ENCODE measurements at places on chromosomes 1 and 21. TPM values are rescaled to one million over a fixed set of nuclear protein-coding genes. Genes with fewer than 3 reads are reported as not detected.

GRCh38 chr1:182968151-182968741 lies 15.3 kb upstream of the SHCBP1L start:
- no peak for DNase-seq
- H3K36me3 ChIP-seq, result no peaks in the 10 kb centered on the region
- H3K27ac ChIP-seq, result no peak overlapping the region
- H3K4me3 ChIP-seq, result no peak overlapping the region
- no peaks in the 10 kb centered on the region for H3K4me1 ChIP-seq
- peaks cover 9% of the 10 kb centered on the region for H3K27me3 ChIP-seq

DNA sequence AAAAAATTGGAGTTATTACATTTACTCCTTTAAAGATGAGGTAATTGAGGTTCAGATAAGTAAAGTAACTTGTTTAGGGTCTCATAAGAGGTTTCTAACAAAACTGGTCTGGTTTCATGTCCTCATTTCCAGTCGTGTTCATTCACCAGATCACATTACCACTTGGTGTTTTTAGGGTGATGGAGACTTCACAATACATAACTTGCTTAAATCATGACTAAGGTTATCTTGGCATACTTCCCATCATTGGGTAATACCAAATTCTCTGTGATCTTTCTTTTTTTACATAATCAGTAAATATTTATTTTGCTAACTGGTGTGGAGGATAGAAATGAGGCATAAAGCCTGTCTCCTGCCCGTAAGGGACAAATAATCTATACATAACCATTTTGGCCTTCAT lies 31.6 kb upstream of the RPTN start:
- peaks cover 4% of the 10 kb centered on the region for H3K4me1 ChIP-seq
- DNase-seq, result no peak
- no peaks in the 10 kb centered on the region for H3K36me3 ChIP-seq
- no peak overlapping the region for H3K4me3 ChIP-seq

- no peak for DNase-seq
- no peaks in the 10 kb centered on the region for H3K4me1 ChIP-seq
- H3K4me3 ChIP-seq, result no peak overlapping the region
- peaks cover 22% of the 10 kb centered on the region for H3K27me3 ChIP-seq
Observed at GRCh38 chr1:38465460-38465859, 394.1 kb downstream of the RRAGC start.

The RAD54L gene
- total RNA-seq, result 64.9 TPM

The NTNG1 gene
- total RNA-seq, result not detected

GRCh38 chr1:17248781-17249180 lies at the start of gene PADI3:
Gene PADI3 (plus strand): TSS chr1:17249098. CDS start chr1:17249138, 40 bp downstream.
- H3K4me1 ChIP-seq, result no peaks in the 10 kb centered on the region
- peaks cover 13% of the 10 kb centered on the region for H3K27me3 ChIP-seq
- no peak within 1 kb of the TSS for H3K27ac ChIP-seq

- peaks cover 1% of the 10 kb centered on the region for H3K27me3 ChIP-seq
- H3K27ac ChIP-seq, result no peak within 1 kb of the TSS
- no peaks in the 10 kb centered on the region for H3K36me3 ChIP-seq
- no peaks in the 10 kb centered on the region for H3K4me1 ChIP-seq
Observed at GRCh38 chr21:44539991-44540666, at the start of gene KRTAP10-1. Gene KRTAP10-1 (minus strand): TSS chr21:44540195. CDS start chr21:44540150, 45 bp downstream.

The C4BPA gene
- total RNA-seq, result not detected

- no peak overlapping the region for H3K4me3 ChIP-seq
- DNase-seq, result no peak
- peaks cover 2% of the 10 kb centered on the region for H3K27me3 ChIP-seq
- no peaks in the 10 kb centered on the region for H3K4me1 ChIP-seq
Observed at GRCh38 chr1:106956721-106957120, 99.8 kb upstream of the PRMT6 start.

- H3K4me1 ChIP-seq, result peaks cover 47% of the 10 kb centered on the region
- no peaks in the 10 kb centered on the region for H3K36me3 ChIP-seq
- H3K27me3 ChIP-seq, result no peaks in the 10 kb centered on the region
- DNase-seq, result peak; percentile 61
Observed at GRCh38 chr1:212712451-212713303, 13.0 kb upstream of the BATF3 start.

The MTARC1 gene
- total RNA-seq, result not detected

- no peak for DNase-seq
- no peak overlapping the region for H3K27ac ChIP-seq
- no peaks in the 10 kb centered on the region for H3K36me3 ChIP-seq
- H3K4me1 ChIP-seq, result no peaks in the 10 kb centered on the region
Observed at GRCh38 chr1:62280150-62280549, 39.1 kb downstream of the KANK4 start.

DNA sequence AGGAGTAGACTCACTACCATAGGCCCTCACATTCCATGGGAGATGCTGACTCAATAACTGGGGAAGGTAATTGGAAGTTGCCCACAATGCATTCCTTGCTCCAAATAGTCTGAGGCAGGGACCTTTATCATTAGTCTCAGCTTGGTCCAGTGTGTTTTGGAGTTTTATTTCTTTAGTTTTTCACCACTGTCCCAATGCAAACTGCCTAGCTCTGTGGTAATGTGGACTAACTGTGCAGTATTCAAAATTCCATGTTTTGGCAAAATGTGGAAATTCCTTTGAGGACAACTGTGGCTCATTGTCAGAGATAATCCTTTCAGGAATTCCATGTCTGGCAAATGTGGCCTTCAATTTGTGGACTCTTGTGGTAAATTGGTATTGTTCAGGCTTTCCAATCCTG lies 78.1 kb upstream of the PAPPA2 start:
- no peak overlapping the region for H3K4me3 ChIP-seq
- no peaks in the 10 kb centered on the region for H3K27me3 ChIP-seq
- DNase-seq, result no peak
- no peaks in the 10 kb centered on the region for H3K4me1 ChIP-seq
- H3K36me3 ChIP-seq, result no peaks in the 10 kb centered on the region
- H3K27ac ChIP-seq, result no peak overlapping the region

The KRTAP8-1 gene
- not detected for total RNA-seq

GRCh38 chr1:111615870-111616715 lies 3.5 kb upstream of the RAP1A start:
- H3K27ac ChIP-seq, result peak overlapping the region; percentile 92
- peaks cover 9% of the 10 kb centered on the region for H3K36me3 ChIP-seq
- H3K27me3 ChIP-seq, result no peaks in the 10 kb centered on the region
- peak; percentile 74 for DNase-seq
- peaks cover 37% of the 10 kb centered on the region for H3K4me1 ChIP-seq
- peak overlapping the region; percentile 42 for H3K4me3 ChIP-seq

- H3K27me3 ChIP-seq, result no peaks in the 10 kb centered on the region
- no peak for DNase-seq
- H3K4me3 ChIP-seq, result peak overlapping the region; percentile 67
- H3K4me1 ChIP-seq, result peaks cover 38% of the 10 kb centered on the region
Observed at GRCh38 chr1:111204983-111205713, 4.7 kb upstream of the DENND2D start.

DNA sequence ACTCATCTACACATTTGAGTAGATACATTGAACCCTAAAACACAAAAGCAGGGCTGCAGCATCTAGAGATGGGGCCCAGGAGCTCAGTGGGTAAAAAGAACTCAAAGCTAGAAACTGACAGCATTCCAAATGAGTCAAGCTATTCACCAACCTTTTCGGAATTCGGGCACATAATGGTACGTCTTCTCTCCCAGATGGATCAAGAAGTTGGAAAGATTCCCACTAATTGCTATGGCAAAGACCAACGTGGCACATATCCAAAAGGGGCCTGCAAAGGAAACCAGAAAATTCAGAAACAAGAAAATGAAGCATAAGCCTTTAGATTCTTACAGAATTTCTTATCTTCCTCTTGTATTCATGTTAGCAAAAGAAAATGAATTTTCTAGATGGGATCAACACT lies 18.4 kb downstream of the YIPF1 start:
- DNase-seq, result no peak
- H3K27ac ChIP-seq, result no peak overlapping the region
- H3K4me1 ChIP-seq, result no peaks in the 10 kb centered on the region
- H3K36me3 ChIP-seq, result peaks cover 32% of the 10 kb centered on the region
- H3K27me3 ChIP-seq, result no peaks in the 10 kb centered on the region

DNA sequence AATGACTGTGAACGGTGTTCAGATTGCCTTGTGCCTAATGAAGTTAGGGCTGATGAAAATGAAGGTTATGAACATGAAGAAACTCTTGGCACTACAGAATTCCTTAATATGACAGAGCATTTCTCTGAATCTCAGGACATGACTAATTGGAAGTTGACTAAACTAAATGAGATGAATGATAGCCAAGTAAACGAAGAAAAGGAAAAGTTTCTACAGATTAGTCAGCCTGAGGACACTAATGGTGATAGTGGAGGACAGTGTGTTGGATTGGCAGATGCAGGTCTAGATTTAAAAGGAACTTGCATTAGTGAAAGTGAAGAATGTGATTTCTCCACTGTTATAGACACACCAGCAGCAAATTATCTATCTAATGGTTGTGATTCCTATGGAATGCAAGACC lies 96.6 kb downstream of the ZFYVE9 start:
- H3K4me1 ChIP-seq, result peaks cover 5% of the 10 kb centered on the region
- no peak overlapping the region for H3K4me3 ChIP-seq

The E2F2 gene
- total RNA-seq, result 22.1 TPM

- DNase-seq, result no peak
- H3K27ac ChIP-seq, result no peak overlapping the region
- H3K27me3 ChIP-seq, result no peaks in the 10 kb centered on the region
- no peak overlapping the region for H3K4me3 ChIP-seq
- no peaks in the 10 kb centered on the region for H3K4me1 ChIP-seq
Observed at GRCh38 chr21:46489800-46490199, 31.1 kb downstream of the DIP2A start.

The NCAM2 gene
- not detected for total RNA-seq

GRCh38 chr1:19643602-19644394 lies at the start of gene NBL1:
Gene NBL1 (plus strand): TSS chr1:19644311. CDS start chr1:19655031, 10,720 bp downstream.
- H3K27ac ChIP-seq, result peak within 1 kb of the TSS; percentile 77
- peaks cover 2% of the 10 kb centered on the region for H3K36me3 ChIP-seq
- H3K4me1 ChIP-seq, result peaks cover 32% of the 10 kb centered on the region
- peak within 1 kb of the TSS; percentile 87 for H3K4me3 ChIP-seq
- DNase-seq, result peak; percentile 78

GRCh38 chr21:34311561-34312330 lies 52.1 kb upstream of the KCNE2 start:
- H3K36me3 ChIP-seq, result no peaks in the 10 kb centered on the region
- no peak overlapping the region for H3K4me3 ChIP-seq
- no peak overlapping the region for H3K27ac ChIP-seq
- no peak for DNase-seq

- peaks cover 69% of the 10 kb centered on the region for H3K4me1 ChIP-seq
- DNase-seq, result peak; percentile 15
- peak overlapping the region; percentile 73 for H3K4me3 ChIP-seq
- H3K27ac ChIP-seq, result peak overlapping the region; percentile 3
Observed at GRCh38 chr1:110212169-110213142, 2.3 kb downstream of the KCNC4 start.

The RIMS3 gene
- total RNA-seq, result 3.7 TPM

- no peaks in the 10 kb centered on the region for H3K4me1 ChIP-seq
- H3K27me3 ChIP-seq, result no peaks in the 10 kb centered on the region
- H3K27ac ChIP-seq, result no peak overlapping the region
- H3K4me3 ChIP-seq, result no peak overlapping the region
Observed at GRCh38 chr1:94708811-94709210, 111.3 kb upstream of the SLC44A3 start.

- H3K36me3 ChIP-seq, result no peaks in the 10 kb centered on the region
- DNase-seq, result no peak
- H3K4me3 ChIP-seq, result no peak overlapping the region
- peaks cover 5% of the 10 kb centered on the region for H3K27me3 ChIP-seq
- H3K27ac ChIP-seq, result no peak overlapping the region
Observed at GRCh38 chr1:66542811-66543767, 9.1 kb downstream of the SGIP1 start.

DNA sequence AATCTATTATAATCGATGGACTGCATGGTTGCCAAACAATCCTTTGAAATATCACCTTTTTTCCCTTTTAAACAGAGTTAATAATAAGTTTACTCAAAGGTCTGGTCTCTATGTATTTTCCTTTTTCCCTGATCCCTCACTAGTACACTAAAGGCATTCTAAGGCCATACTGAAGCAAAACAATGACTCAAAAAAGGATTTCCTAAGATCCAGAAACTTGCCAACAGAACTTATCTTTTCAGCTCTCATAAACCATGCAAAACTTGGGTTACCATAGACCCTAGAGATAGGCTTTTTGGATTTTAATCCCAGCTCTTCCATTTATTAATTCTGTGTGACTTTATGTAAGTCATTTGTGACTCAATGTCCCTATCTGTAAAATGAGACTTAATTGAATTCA lies 77.1 kb downstream of the IFI44 start:
- peaks cover 4% of the 10 kb centered on the region for H3K27me3 ChIP-seq
- no peak for DNase-seq
- H3K4me3 ChIP-seq, result no peak overlapping the region
- H3K27ac ChIP-seq, result no peak overlapping the region
- H3K4me1 ChIP-seq, result no peaks in the 10 kb centered on the region
- H3K36me3 ChIP-seq, result no peaks in the 10 kb centered on the region

- peak overlapping the region; percentile 40 for H3K27ac ChIP-seq
- H3K36me3 ChIP-seq, result peaks cover 59% of the 10 kb centered on the region
- no peaks in the 10 kb centered on the region for H3K27me3 ChIP-seq
- no peak for DNase-seq
- H3K4me1 ChIP-seq, result peaks cover 34% of the 10 kb centered on the region
Observed at GRCh38 chr1:64861611-64862010, 104.7 kb downstream of the JAK1 start.

- H3K27me3 ChIP-seq, result peaks cover 8% of the 10 kb centered on the region
- H3K4me1 ChIP-seq, result no peaks in the 10 kb centered on the region
- H3K36me3 ChIP-seq, result no peaks in the 10 kb centered on the region
- H3K4me3 ChIP-seq, result no peak overlapping the region
- no peak overlapping the region for H3K27ac ChIP-seq
Observed at GRCh38 chr1:17348593-17349234, 23.3 kb upstream of the PADI6 start.

- peaks cover 39% of the 10 kb centered on the region for H3K36me3 ChIP-seq
- H3K27ac ChIP-seq, result no peak overlapping the region
- no peaks in the 10 kb centered on the region for H3K27me3 ChIP-seq
- no peaks in the 10 kb centered on the region for H3K4me1 ChIP-seq
- H3K4me3 ChIP-seq, result no peak overlapping the region
Observed at GRCh38 chr1:63413394-63413793, 46.0 kb downstream of the ALG6 start.

The SLC66A1 gene
- 6.8 TPM for total RNA-seq

The CCDC24 gene
- 2.8 TPM for total RNA-seq

DNA sequence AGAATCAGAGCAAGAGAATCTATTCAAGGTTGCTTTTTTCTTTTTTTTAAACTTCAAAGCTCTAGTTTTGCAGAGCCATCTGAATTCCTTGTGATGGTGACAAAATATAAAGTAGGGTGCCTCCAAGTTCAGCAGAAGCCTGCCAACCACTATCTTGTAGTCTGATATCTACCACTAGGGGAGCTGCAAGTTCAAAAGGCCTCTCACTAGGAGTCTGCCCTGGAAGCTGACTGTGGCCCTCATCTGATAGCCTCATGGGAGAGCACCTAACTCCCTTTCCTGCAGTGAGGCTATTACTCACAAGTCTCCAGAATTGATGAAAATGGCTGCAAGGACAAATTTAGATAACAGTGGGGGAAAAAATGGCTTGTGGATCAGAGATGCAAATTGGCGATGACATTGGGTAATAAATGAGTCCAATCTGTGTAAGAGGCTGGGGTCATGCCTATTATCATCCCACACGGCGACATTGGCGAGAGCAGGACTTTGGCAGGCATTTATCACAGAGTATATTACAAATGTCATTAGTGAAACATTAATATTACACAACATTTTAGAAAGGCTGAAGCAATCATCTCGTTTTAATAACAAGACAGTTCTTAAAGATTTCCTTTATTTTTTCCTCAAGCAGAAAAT lies 10.7 kb upstream of the ZP4 start:
- H3K27me3 ChIP-seq, result no peaks in the 10 kb centered on the region
- no peak overlapping the region for H3K4me3 ChIP-seq
- H3K36me3 ChIP-seq, result no peaks in the 10 kb centered on the region
- H3K27ac ChIP-seq, result no peak overlapping the region
- no peak for DNase-seq
- H3K4me1 ChIP-seq, result no peaks in the 10 kb centered on the region
